Activated naive CD8-positive, alpha-beta T cell treated with anti-CD3 and anti-CD28 coated beads, Interleukin-2, amount 50 U/mL, for 16 hours (primary cell): ENCODE measurements at places on chromosomes 4 and X.
A peak's percentile ranks its signal among the peaks of the same experiment; 100 is the strongest.

GRCh38 chr4:11532138-11532537 lies 103.4 kb upstream of the HS3ST1 start:
- no peak for DNase-seq

DNA sequence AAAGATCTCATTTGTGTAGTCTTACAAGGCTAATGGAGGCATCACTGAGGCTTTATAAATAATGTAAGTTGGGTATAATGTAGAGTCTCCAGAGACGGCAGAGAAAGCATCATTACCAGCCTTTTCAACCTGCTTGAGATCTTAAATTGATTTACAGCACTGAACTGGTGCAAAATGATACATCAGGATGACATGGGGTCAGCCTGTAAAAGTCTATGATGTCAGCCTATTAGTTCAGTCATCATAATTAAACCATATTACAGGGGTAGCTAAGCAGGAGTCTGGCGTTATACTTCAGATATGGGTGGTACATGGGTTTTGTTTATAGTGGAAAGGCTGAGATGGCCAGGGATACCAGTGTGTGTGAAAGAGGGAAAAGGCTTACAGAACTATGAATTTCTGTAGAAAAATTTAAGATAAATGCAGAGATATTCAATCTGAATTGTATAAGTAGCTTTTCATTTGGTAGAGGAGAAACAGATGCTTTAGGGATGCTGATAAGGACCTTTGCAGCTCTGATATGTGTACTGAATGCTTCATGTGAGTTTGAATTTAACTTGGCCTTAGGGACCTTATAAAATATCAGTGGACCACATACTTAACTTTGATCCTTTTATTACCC lies 2.7 kb downstream of the SMAD1 start:
- no peak for DNase-seq

GRCh38 chr4:8917868-8918783 lies 46.5 kb upstream of the HMX1 start:
- peak; percentile 51 for DNase-seq

DNA sequence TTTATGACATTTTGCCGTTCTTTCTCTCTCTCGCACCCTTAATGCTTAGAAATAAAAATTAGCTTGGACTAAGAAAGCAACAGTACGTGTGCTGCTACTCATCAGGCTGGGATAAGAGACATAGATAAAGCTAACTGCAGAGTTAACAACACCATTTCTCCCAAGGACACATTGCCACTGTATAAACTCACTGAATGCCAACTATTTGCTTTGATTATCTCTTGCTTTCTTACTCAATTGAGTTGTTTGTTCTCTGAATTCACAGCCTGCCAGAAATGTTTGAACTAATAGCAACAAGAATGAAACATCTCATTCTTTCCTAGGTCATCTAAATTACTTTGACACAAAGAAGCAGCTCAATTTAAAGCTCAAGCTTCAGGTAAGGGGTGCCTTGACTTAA lies 34.6 kb downstream of the F8 start:
- DNase-seq = no peak

GRCh38 chr4:1711055-1711570 lies 1.0 kb downstream of the SLBP start:
- DNase-seq = no peak

DNA sequence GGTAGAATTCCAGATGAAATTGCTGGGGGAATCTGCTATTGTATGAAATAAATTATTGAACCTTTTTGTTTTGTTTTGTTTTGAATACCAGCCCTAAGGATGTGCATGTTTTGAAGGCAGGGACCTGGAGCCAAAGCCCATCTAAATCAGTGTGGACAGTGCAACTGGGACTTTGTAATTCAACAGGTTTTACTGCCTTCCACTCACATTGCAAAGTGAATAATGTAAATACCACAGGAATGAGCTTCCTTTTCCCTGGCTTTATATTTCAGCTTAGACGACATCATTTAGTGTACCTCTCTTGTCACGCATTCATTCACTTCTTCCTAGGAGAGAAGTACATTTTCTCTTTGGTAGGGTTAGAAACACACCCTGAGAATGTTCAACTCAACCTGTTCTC lies 795.0 kb downstream of the CENPC start:
- DNase-seq = no peak

DNA sequence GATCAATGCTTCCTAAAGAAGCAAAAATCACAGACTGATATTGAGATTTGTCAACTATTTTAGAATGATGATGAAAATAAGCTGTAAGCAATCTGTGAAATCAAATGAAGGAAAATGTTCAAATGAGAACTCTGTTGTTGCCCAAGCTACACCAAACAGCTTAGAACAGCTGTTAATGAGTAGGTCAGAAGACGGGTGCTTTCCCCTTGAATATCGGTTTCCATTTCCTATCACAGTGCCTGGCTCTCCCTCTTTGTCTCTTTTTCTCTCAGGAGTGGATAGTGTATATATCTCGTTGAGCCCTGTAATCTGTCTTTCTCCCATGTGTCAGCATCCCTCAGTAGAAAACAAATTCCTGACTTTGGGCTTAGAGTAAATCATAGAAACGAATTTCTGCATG lies 1592.9 kb upstream of the TENM3 start:
- DNase-seq = no peak

DNA sequence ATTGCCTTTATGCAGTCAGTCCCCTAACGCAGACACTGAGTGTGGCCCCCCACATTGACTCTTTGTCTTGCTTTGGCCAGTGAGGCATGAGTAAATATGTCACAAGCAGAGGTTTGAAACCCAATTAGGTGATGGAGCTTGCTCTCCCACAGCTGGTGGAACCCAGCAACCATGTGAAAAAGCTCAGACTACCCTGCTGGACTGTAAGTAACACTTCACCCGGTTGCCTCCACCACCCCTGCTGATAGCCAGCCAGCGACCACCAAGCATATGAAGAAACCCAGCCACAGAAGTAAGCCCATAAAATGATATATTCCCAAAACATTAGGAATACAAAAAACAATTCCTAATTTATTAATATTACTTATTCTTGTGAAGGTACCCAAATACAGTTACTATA lies 21.6 kb upstream of the PDCL2 start:
- DNase-seq = no peak

GRCh38 chr4:2714061-2714770 lies 41.9 kb downstream of the TNIP2 start:
- DNase-seq = no peak

DNA sequence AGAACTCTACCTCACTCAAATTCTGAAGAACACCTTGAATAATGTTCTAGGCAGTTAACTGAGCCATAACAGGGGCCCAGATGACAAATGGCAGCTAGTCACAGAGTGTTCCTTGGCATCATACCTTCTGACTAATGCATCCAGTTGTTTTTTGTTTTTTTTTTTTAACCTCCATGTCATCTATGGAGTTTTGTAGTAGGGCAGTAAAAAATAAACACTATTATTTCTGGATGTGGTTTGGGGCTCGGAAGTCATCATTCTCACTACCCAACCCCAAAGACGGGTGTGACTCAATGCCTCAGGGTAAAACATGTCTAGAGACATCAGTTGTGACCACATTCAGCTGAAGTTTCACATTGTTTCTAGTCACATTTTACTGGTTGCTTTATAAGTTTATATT lies 31.2 kb upstream of the MCF2 start:
- no peak for DNase-seq

GRCh38 chr4:92387459-92388069 lies 83.8 kb downstream of the GRID2 start:
- DNase-seq = no peak

DNA sequence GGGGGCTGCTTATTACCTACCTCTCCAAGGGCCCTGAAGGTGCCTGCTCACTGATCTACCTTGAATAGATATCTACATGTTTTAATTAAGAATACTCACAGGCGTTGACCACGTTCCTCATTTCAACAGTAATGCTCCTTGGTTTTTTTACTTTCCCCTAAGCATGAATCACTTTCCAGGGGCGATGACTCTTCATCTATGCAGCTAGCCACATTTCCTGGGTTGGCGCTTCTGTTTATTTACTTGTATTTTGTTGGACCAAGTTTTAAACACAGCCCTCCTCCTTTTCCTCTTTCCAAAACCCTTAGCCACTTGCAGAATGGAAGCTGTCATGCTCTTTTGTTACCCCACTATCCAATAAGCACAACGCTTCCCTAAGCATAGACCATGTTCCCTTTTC lies 50.8 kb downstream of the CBLL2 start:
- no peak for DNase-seq

GRCh38 chr4:4446434-4446833 lies 59.5 kb downstream of the NSG1 start:
- no peak for DNase-seq

GRCh38 chrX:69089203-69089602 lies 76.0 kb downstream of the PJA1 start:
- no peak for DNase-seq

GRCh38 chr4:5932035-5932568 lies 39.2 kb upstream of the CRMP1 start:
- DNase-seq = no peak

- no peak for DNase-seq
These were observed 15.8 kb upstream of the GRSF1 start for GRCh38 chr4:70855464-70855863.

- DNase-seq = no peak
These were observed 152.0 kb upstream of the USP9X start for GRCh38 chrX:40933132-40933705.

DNA sequence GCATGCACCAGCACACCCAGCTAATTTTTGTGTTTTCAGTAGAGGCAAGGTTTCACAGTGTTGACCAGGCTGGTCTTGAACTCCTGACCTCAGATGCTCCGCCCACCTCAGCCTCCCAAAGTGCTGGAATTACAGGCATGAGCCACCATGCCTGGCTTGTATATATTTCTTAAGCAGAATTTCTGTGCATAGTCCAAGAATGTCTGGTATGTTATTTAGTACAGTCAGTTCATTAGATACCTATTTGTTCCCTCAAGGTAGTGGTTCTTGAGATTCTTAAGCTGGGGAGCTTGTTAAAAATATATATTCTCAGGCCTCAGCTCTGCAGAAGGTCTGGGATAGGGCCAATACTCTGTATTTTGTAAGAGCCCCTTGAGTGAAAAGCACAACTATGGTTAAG lies 4.6 kb upstream of the SERTM2 start:
- no peak for DNase-seq

DNA sequence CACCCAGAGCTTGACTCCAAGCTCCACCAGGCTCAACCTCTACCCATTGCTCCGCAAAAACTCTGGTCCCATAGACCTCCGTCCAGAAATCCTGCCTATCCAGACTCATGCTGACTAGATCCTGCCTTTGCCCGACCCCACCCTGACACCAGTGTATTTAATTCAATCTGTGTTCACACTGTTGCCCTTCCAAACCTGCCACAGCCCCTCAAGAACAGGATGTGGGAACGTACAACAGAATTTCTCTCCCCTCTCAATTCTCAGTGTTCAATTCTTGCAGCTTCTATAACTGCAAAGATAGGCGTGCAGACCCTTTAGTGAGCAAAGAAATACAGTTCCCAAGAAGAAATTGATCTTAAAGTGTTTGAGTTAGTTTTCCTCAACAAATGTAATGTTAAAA lies 154.2 kb upstream of the FRG1 start:
- no peak for DNase-seq

GRCh38 chr4:173860094-173860493 lies 330.1 kb upstream of the HAND2 start:
- no peak for DNase-seq

DNA sequence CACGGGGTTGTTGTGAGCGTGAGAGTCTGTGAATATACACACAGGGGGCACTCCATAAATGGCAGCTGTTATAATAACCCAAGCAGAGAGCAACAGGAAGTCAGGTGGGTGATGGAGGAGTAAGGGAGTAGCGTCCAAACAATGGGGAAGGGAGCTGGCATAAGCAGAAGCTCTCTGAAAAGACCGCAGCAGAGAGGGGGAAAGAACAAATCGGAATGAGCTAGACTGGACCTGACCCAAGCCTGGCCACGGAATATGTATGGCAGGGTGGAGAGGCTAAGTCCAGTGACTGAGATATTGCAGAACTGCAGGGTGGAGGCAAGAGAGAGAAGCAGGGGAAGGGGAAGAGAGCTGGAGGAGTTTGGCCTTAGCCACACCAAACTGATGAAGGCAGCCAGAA lies 6.5 kb upstream of the GJB1 start:
- DNase-seq = no peak

DNA sequence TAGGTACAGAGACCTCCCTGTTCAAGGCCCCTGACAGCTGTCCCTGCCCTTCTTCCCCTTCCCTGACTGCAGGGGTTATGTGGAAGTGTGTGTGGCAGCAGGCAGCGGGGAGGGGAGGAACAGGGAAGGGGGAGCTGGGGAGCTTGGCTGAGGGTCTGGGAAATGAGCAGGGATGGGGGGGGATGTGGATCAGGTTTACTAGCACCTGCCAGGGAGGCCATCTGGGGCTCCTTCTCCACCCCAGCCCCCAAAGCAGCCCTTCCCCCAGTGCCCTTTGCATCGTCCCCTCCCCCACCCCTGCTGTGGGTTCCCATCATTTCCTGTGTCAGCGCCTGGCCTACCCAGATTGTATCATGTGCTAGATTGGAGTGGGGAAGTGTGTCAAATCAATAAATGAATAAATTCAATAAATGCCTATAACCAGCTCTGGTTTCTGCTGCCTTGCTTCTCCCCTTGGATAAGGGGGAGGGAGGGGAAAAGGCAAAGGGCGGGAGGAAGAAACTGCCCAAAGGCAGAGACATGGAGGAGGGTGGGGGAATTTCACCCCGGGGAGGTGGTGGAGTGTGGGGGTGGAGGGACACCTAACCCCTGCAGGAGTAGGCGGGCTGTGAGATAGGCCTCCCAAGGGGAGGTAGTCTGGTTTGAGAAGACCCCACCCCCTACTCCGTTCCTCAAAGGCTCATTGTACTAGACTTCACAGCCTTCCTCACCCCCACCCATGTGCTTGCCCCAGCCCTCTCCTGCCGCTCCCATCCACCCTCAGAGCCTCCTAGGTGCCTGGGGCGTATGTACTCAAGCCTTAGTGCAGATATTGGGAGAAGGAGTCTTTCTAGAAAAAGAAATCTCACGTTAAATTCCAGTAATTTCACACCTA lies 3.2 kb downstream of the CXorf65 start:
- no peak for DNase-seq

- no peak for DNase-seq
These were observed 129.6 kb downstream of the ZNF330 start for GRCh38 chr4:141350122-141350905.

DNA sequence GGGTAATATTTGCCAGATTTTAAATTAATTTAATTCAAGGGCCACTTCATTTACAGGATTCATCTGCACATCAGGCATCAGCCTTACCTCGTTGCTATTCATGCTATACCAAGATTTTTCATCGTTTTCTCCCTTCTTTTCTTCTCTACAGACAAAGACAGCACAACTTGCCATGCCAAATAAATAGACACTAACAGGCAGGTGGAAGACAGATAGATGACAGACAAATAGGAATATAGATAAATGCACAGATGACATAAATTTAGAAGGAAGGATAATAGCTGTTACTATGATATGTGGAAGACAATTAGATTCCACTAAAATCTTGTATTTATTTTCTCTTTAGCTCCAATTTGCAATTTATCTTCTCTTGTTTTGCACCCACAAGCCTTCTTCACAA lies 164.5 kb upstream of the ARX start:
- DNase-seq = no peak

DNA sequence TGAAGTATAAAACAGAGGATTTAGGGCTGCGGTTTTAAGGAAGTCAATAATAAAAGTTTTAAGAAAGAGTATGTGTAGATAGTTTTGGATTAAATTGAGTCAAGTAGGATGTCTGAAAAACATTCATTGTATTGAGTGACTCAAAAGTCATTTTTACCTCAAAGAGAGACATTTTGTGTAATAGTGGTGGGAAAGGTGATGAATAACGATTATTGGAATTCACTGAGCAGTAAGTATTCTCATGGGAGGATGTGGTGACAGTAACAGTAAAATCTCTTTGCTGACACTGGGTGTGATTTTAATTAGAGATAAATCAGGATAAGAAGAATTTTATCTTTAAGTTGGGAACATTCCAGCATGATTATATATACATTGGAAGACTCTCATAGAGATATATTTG lies 233.6 kb downstream of the PDHA2 start:
- no peak for DNase-seq
